ENCODE measurements at places on chromosomes 5 and 9. TPM values are rescaled to one million over a fixed set of nuclear protein-coding genes. Genes with fewer than 3 reads are reported as not detected.

The SOHLH1 gene
- total RNA-seq = not detected

The TRPM3 gene
- 0.13 TPM for total RNA-seq

The CYFIP2 gene
- 9.4 TPM for total RNA-seq

The ESM1 gene
- total RNA-seq = 0.16 TPM

The GPR151 gene
- not detected for total RNA-seq

The AJM1 gene
- 0.88 TPM for total RNA-seq

The ZNF462 gene
- 16.8 TPM for total RNA-seq

The FCN2 gene
- total RNA-seq = not detected

The STC2 gene
- 162 TPM for total RNA-seq

The IL9 gene
- not detected for total RNA-seq

The FKTN gene
- 9.8 TPM for total RNA-seq

The PCDHB5 gene
- 0.39 TPM for total RNA-seq

The HTR4 gene
- total RNA-seq = not detected

The STRBP gene
- 2.2 TPM for total RNA-seq

The FAM151B gene
- 1.2 TPM for total RNA-seq

The CNTFR gene
- 1.1 TPM for total RNA-seq

The TYRP1 gene
- 14.4 TPM for total RNA-seq

Measured in epithelial cell of alveolus of lung (primary cell).